CMK (cell line): ENCODE measurements at places on chromosomes 1 and 21.

DNA sequence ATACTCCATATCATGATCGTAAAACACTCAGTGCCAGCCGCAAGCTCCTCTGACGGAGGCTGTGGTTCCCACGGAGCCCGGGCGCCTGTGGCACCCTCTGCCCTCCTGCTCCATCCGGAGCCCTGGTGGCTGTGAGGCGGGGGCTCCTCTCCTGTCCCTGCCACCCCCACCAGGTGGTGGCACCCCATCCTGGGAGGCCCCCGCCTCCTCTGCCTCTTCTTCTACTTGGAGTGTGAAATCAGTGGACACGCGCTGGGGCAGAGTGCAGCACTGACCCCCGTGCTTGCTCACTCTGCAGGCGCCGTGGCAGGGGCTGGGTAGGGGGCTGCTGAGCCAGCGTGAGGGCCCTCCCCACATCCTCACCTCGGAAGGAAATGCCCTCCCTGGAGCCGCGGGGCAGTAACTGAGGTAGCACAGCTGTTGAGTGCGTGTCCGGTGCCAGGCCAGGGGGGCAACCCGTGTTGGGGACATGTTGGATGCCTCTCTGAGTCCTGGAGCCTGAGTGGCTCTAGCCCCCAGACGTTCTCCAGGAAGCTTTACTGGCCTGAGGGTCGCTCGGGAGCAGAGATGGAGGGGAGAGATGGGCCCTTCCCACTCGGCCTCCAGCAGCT is 58.7 kb upstream of the ABCG1 start:
- no peak for DNase-seq

- DNase-seq, result no peak
These were observed 47.8 kb downstream of the COL6A1 start for GRCh38 chr21:46029186-46029924.

- no peak for DNase-seq
These were observed 36.1 kb upstream of the RUNX3 start for GRCh38 chr1:24966121-24966723.

GRCh38 chr21:42191696-42192595 is 27.0 kb upstream of the ABCG1 start:
- no peak for DNase-seq

DNA sequence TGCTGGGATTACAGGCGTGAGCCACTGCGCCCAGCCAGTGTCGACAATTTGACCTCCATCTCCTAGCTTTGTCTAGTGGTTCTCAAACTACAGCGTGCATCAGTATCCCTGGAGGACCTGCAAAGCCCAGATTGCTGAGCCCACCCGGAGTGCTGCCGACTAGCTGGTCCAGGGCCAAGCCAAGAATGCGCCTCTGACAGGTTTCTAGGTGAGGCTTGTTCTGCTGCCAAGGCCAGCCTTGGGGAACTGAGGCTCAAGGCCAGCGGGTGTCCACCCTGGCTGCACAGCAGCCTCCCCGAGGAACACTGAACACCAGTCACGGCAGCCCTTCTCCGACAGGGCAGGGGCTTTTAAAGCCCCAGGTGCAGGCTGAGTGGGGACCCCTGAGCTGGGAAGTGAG is 9.8 kb upstream of the PTTG1IP start:
- DNase-seq, result no peak
